ENCODE measurements at places on chromosomes 2 and 18.

- DNase-seq = no peak
Measured at GRCh38 chr18:13186687-13187086, 31.9 kb upstream of the LDLRAD4 start.

- DNase-seq = no peak
Measured at GRCh38 chr2:30311711-30312110, 80.4 kb downstream of the LBH start.

DNA sequence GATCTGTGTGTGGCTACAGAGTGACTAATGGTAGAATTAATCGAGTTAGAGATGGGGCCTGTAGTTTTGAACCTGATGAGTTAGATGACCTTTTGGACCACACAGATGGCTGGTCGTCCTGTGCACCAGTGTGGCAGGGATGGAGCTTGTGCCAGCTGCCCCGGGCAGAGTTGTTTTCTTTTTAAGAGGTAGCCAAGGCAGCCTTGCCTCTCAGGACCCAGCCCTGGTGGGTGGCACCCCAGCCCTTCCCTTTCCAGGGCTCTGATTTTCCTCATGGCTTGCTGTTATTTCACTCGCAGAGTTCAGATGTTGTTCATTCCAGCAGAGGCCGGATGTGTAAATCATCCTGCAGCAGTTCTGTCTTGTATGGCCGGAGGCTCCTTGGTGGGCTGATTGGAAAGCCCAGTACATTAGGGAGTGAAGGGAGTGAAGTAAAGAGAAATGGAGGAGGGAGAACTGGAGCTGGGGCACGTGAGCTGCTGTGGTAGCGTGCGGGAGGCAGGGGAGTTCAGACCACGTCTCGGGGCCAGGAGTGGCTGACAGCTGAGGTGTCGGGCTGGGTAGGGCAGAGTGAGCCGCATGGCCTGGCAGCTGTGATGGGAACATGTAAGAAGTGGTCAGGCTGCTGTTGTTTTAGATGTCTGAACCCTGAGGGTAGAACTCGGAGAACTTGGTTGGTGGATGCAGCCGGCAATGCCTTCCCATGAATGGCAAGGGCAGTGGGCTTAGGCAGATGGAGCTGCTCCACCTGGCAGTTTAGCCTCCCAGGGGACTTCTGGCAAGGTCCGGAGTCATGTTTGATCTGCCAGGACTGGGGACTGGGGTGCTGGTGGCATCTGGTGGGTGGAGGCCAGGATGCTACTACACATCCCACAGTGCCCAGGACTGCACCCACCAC lies 28.8 kb downstream of the ASAP2 start:
- no peak for DNase-seq

- DNase-seq = no peak
Measured at GRCh38 chr2:72952110-72952823, 34.9 kb downstream of the EMX1 start.

DNA sequence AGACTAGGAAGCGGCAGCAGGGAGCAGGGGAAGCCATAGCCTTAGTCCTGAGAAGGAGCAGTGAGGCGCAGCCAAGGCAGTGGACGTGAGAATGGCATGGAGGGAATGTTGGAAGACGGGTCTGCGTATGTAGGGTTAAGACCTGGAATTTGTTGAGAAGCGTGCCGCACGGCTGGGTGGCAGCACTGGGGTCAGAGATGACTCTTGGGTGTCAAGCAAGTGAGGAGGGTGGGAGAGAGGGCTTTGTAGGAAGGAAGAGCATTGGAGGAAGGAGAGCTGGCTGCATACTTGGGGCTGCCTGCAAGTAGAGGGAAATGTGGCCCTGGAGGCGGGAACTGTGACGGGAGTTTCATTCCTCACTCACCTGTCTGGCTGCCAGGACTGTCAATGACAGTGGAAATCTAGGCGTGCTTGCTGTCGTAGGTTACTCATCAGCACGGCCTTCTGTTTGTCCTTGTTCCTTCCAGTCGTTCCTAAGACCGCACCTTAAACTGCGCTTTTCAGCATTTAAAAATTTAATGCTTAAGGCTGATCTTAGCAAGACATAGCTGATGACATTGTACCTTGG lies 108.0 kb downstream of the ITGB1BP1 start:
- DNase-seq = no peak

DNA sequence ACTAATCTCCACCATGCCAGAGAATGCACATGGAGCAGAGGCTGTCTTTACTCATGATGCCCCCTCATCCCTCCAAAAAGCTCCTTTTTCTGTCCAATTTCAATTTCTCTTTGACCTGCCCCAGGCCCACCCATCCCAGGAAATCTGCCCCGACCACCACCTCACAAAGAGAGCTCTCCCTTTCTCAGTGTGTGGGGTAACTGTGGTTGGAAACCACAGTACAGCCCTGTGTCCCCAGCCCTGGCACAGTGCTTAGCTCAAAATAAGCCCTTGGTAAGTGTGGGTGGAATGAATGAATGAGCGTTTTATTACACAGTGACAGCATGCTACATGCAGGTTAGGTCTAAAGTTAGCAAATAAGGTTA lies 43.7 kb upstream of the CAB39 start:
- DNase-seq = no peak

DNA sequence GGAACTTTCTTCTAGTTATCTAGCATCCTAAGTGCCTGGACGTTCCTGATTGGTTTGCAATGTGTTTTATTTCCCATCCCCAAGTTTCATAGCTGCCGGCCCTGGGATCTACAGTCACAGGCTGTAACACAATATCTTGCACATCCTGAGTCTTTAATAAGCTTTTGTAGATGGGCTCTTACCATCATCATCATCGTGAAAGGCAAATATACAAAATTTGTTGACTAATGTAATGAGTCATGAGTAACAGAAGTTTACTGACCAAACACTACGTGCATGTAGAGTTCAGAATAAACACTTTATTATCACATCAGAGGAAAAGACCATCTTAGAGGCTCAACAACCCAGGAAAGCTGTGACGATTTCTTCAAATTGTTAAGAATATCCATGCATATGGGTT lies 8.1 kb upstream of the TYMS start:
- no peak for DNase-seq

GRCh38 chr2:156158808-156159207 lies 173.7 kb downstream of the NR4A2 start:
- no peak for DNase-seq

- no peak for DNase-seq
Measured at GRCh38 chr2:207233731-207234130, 68.0 kb upstream of the KLF7 start.

GRCh38 chr2:60079562-60079961 lies 473.9 kb downstream of the BCL11A start:
- no peak for DNase-seq

DNA sequence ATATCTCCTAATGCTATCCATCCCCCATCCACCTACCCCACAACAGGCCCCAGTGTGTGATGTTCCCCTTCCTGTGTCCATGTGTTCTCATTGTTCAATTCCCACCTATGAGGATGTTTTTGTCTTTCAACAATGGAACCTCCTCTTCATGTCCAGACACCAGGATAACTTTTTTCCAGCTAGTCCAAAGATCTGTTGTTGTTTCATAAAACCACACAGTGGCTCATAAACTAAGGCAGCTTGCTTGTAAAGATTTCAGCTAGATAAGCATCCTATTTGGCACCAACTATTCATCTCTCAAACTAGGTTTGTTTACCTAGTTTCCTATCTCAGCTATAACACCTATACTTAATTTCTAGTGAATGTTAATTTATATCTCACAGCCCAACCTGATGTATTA lies 937.7 kb downstream of the TRIB2 start:
- no peak for DNase-seq

DNA sequence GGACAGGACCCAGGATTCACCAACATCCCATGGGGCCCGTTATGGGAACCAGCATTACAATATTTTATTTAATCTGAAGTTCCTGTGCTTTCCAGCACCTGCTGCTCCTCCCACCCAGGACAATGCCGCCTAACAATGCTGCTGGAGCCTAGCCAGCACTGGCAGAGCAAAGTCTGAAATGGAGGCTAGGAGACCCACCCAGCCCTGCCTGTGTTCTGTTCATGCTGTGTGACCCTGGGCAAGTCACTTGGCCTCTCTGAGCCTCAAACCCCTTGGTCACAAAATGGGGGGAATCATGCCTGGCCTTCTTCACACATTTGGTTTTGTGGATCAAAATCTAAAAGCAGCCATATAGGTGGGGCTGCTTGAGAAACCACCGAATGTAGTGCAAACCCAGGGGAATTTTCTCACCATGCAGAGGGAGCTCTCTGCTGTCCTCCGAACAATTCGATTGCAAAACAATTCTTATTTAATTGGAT lies 38.5 kb upstream of the ODC1 start:
- DNase-seq = no peak

DNA sequence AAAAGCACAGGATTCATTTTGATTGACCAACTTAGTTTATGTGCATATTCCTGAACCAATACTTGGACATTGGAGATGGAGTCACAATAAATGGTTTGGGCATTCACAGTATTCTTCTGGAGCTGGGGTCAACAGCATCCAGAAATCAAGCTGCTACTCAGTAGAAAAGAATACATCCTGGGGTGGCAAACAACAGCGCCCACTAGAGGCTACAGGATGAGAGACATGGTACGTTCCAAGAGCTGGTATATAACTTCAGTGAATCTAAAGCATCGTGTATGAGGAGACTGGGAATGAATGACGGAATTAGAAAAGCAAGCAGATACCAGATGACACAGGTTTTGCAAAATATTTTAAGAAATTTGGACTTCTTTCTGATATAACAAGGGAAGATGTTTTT lies 142.9 kb upstream of the FIGN start:
- no peak for DNase-seq

DNA sequence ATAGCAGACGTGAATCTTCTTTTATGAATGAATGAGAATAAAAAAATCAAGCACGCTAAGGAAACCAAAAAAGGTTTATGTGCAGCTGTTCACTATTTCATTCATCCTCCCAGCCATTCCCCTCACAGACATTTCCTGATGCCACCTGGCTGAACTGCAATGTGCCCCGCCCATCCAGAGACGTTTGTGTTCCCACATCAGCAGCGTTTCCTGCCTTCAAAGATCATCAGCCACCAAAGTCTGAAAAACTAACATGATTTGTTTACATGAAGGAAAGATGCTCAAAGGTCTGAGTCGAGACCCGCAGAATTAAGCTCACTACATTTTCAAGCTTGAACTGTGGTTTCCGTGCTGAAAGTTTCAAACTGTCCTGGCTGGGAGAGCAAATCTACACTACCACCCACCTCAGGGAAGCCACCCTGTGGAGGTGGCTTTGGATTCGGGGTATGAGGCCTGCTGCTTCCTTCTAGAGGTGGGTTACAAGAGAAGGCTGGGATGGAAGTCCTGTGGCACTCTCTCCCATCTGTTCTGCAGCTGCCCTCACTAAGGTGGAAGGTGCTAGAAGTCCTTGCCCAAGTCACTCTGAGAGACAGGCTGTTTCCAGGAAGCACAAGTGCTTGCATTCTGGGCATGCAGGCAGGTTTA lies 201.3 kb upstream of the OSR1 start:
- no peak for DNase-seq

- DNase-seq = no peak
Measured at GRCh38 chr2:30860003-30860725, 52.9 kb upstream of the CAPN13 start.

DNA sequence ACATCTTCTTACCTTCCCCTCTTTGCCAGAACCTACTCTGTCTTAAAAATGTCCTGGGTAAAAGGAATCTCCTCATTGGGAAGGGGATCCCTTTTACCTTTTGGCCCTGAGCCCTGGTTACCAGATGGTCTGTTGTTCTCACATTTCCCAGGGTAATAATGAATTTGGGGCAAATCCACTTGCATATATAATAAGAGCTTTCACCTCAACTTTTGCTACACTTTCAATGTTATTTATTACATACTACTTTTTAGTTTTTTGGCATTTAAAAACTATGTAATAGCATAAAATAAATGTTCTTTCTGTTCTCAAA lies 15.0 kb downstream of the CERS6 start:
- no peak for DNase-seq

DNA sequence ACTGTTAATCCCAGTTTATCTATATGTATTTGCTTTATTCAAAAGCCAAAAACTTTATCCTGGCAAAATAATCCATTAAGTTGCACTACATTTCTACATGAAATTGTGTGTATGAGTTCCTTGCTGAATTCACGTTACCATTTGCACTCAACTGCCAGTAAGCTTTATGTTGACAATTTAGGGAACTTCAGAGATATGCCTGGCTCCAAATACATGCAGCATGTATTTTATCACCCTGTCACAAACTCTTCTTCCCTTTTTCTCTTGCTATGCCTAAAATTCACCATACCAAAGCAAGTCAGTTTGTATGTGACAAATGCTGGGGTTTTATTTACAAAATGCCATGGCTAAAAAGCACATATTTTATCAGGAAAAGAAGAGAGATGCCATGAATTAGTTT lies 157.6 kb upstream of the CDH2 start:
- no peak for DNase-seq

- DNase-seq = no peak
Measured at GRCh38 chr2:12556762-12557161, 160.0 kb upstream of the TRIB2 start.

- no peak for DNase-seq
Measured at GRCh38 chr18:59712311-59712710, 15.1 kb upstream of the CCBE1 start.

DNA sequence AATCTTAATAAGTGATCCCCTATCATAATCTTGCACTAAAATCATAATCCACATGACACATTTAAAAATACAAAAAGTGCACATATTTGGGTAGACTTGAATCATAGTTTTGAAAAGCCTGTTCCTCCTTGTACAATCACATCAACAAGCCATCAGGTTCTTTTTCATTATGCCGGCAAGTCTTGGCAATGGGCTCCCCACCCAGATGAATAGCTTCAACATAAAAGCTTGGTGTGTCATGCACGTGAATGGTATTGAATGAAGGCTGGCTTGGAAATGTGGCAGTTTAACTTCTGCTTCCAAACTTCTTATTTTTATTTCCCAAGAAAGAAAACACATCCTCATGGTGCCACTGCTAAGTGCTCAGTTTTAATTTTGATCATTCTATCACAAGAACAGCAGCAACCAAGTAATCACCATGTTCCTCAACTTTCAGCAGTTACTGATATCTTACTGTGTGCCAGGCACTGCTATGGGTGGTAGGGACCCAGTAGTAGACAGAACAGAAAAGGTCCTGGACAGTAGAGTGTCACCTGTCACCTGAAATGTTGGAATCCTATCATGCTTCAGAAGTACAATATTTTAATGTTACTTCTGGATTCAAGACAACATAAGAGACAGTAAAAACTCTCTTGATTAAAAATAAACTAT lies 89.9 kb downstream of the AP1S3 start:
- DNase-seq = no peak

DNA sequence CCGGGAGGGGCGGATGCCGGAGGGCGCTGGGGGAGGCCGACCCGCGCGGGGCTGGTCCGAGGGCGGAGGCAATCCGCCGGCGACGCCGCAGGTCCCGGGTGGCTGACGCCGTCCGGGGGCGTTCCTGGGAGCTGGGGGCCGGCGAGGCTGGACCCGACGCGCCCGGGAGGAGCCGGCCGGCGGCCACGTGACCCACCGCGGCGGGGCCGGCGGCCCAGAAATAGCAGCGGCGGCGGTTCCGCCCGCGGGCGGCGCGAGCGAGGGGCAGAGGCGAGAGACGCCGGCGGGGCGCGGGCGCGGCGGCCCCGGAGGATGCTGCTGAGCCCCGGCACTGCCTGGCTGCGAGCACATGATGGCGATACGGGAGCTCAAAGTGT lies at the start of gene RAB31:
Gene RAB31, plus strand, starts transcription at position 245 of the 377 bp plus-strand sequence. Its CDS starts 105 bp downstream, at position 350.
- DNase-seq = no peak

- DNase-seq = no peak
Measured at GRCh38 chr18:72692595-72692994, 148.5 kb upstream of the CBLN2 start.

Measured in stimulated activated CD4-positive, alpha-beta T cell treated with anti-CD3 and anti-CD28 coated beads, Interleukin-12 subunit alpha, Interleukin-12 subunit beta, amount 100 ng/mL, for 48 hours (primary cell).